ENCODE measurements at places on chromosomes 2 and 18.

- no peak for DNase-seq
These were observed 1.9 kb downstream of the TANC1 start for GRCh38 chr2:158970241-158970751.

GRCh38 chr18:3761266-3761665 is 311.3 kb downstream of the TGIF1 start:
- no peak for DNase-seq

- DNase-seq: no peak
These were observed 141.9 kb upstream of the CTAGE1 start for GRCh38 chr18:22559414-22560274.

GRCh38 chr2:119436993-119437772 is 5.5 kb downstream of the TMEM37 start:
- DNase-seq: no peak

DNA sequence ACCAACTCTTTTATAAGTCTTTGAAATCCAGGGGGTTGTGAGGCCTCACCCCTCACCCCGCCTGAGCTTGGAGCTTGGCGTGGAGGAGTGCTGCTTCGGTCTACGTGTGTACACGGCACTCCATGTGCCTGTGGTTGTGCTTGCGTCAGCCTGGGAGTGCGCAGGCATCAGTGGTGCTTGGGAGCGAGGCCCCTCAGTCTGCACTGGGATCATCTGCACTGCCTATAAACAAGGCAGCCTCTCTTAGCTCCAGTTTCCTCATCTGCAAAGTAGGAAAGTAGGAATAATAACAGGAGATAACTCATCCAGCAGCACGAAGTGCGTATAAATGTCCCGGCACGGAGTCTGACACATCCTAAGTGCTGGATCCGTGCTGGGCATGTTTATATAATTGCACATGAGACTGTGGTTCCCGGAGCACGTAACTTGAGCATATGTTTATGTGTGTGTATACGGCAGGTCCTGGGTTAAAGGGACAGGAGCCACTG is 1.2 kb downstream of the GYPC start:
- DNase-seq: no peak

DNA sequence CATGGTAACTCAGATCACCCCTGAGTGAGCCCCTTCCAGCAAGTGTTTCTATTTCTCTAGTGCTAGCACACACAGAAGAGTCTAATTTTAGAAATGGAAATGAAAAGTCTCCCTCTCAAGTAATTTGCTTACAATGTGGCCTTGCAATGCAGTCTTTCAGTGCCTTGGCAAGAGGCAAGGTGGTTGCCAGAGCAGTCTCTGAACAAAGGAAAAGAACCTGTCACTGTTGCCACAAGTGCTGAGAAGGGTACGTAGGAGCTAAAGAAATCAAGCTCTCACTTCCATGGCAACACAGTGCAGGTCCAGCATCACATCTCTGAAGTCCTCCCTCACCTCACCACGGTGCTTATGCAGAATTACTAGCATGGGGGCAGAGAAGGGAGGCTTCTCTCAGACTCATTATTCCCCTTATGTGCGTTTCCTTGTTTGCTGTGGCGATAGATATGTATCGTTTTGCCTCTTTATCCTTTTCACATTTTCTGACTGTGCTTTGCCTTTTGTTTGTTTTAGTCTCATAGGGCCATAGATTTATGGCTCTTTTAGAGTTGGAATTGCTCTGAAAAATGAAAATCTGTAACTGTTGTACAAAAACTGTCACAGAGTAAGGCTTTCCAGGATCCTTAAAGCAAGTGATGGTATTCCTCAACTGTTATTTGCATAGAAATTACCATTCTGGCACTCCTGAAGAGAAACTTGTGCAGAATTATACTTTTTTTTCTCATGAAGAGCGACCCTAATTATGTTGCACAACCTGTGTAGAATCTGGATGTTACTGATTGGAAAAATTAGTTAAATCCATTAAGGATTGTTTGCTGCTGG is 164.8 kb downstream of the CCDC85A start:
- peak; percentile 29 for DNase-seq

- no peak for DNase-seq
These were observed 1815.6 kb upstream of the LRRTM1 start for GRCh38 chr2:82120115-82120514.

- peak; percentile 62 for DNase-seq
These were observed 72.6 kb upstream of the STPG4 start for GRCh38 chr2:47227532-47228279.

DNA sequence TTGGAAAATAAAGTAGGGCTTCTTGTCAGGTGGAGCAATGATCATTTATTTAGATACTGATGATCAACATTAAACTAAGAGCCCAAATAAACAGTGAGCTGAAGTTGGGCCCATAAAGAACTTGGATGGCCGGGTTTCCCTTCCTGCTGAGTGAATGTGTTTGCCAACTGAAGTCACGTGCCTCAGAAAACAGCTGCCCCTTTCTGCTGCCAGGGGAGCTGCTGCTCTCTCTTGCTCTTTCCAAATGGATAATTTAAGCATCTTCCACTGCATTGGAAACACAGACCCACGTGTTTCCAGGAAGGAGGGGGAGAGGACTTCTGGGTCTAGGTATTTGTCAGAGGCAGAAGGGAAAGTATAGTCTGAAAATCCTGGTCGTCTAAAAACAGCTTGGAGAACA is 22.9 kb upstream of the NCKAP5 start:
- DNase-seq: no peak

DNA sequence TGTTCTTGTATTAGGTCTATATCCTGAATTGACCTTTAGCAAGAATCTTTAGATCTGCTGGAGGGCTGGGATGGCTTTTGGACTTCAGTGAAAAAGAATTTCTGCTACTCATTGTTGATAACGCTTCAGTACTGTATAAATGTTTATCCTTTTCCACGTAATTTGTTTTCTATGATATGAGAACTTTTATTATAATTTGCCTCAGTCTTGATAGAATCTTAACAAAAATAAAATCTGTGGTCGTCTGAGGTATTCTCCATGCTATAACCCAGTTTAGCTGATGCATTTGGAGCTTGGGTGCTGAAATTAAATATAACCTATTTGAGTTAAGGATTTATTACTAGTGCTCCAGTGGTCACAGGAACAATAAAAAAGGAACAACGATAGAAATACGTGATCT is 71.1 kb downstream of the ACTR3 start:
- DNase-seq: no peak

GRCh38 chr2:6186332-6187151 is 494.4 kb downstream of the SOX11 start:
- DNase-seq: no peak

- no peak for DNase-seq
These were observed 650.6 kb downstream of the SATB2 start for GRCh38 chr2:198807131-198807530.

DNA sequence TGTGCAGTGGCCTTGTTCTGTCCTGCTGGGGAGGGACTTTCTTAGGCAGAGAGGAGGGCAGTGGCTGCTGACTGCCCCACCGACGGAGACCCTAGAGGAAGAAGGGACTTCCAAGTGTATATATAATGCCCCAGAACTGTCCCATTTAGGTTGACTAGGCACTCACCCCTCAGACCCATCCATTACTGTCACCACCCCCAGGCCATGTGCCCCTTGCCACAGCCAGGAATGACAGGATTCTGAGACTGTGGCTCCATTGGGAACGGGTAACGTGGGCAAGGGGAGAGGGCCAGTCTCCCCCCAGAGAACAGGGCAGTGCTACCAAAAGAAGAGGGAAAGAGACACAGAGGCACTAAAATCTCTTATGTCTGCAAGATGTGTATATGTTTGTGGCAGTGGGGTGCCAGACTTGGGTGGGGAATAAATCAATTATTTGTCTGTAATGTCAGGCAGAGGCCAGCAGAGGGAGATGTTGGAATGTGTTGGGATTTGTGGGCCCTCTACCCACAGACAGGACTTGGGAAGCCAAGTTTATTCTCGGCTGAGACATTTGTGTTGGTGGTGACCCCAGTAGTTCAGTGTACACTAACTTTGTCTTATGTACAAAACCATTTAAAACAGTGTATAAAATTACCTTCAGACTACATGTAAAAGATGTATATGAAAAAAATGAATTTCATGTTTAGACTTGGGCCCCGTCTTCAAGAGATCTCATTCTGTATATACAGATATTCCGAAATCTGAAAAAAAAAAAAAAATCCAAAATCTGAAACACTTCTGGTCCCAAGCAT is 24.0 kb upstream of the TMEM37 start:
- peak; percentile 39 for DNase-seq

DNA sequence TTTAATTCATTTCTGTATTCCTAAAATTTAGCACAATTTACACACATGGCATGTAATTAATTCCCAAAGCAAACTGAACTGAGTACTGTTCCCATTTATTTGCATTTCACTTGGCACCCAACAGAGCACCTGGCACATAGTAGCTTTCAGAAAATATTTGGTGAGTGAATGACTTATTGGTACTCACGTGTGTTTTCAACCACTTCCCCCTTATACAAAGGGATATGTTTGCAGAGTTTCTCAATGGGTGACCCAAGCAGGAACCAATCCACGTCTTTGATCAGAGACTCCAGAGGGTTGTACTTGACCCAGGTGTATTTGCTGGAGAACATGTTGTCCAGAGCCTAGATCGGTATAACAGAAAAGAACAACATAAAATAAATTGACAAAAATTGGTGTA is 6.6 kb downstream of the GKN2 start:
- no peak for DNase-seq

DNA sequence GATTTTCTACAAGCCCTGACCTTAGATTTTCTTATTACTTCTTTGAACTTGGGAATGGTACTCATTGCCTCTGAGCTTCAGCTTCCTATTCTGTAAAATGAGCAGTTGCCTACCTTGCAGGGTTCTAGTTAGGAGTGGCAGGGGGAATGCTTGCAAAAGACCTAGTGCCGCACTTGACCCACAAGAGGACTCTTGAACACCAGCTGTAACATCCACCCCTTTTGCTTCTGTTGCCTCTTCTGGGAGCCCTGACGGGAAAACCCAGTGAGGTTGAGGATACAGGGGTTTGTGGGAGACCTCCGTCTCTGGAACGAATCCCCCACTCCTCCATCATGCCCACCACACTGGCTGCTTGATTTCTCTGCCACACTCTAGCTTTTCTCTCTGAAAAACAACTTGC is 27.1 kb upstream of the LBH start:
- DNase-seq: no peak

- peak; percentile 24 for DNase-seq
These were observed 97.9 kb downstream of the BAZ2B start for GRCh38 chr2:159518321-159519005.

GRCh38 chr2:227025510-227025909 is 138.5 kb downstream of the COL4A4 start:
- no peak for DNase-seq

DNA sequence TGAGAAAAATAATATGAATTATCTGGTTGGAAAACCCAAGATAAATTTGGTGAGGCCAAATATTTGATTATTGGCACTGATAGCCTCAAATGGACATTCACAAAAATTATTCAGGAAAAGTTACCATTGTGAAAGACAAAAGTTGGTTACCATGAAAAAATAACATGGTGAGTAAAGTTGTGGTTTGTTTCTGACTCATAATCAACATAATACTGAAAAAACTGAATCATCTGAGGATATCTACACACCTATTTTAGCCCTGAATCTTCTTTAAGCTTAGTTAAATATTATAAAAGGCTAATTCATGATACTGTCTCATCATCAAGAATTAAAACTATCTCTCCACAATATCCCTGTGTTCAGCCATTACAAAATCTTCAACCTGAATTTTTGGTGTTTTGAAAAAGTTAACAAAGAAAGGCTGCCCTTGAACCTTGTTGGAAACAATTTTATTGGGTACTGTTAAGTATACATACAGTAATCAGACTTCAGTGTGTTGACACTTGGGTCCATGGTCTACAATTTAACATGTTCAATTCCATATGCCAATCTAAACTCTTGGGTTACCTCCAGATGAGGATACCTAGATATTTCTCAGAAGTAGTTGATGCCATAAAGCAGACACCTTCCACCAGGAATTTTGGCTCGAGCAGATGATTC is 607.5 kb upstream of the SLC39A10 start:
- DNase-seq: no peak

DNA sequence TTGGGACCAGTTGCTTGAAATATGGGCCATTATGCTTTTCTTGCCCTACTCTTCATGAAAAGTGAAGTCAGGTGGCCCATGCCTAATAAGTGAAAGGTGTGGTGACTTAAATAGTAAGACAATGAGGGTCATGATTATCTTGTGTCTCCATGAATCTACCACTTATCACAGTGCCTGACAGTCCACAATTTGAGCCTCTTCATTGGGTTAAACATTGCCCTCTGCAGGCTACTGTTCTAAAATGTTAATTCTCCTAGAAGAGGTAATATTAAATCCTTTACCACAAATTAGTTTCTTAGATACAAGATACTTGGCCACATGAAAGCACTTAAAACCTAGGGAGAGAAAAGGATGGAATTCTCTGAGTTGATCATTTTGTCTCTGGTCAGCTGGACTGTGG is 4.0 kb downstream of the EGR4 start:
- no peak for DNase-seq
